ENCODE measurements at places on chromosomes 16 and 17.

DNA sequence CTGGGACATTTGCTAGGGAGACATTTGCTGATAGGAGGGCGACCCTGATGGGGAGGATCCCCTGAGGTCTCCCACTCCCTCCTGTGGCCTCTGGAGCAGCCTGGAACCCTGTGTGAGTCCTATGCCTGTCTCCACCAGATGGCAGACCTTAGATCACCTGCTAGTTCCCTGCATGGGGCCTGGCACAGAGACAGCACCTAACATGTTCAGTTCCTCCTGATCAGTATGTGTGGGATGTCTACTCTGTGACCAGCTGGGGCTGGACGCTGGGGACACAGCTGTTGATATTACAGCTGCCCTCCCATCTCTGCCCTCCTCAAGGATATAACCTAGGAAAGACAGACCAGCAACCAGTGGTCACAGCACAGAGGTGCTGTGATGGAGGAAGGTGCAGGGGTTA lies 1.1 kb upstream of the ADCY7 start:
- no peak for DNase-seq

- no peak for DNase-seq
Measured at GRCh38 chr16:23020084-23020483, 129.2 kb downstream of the USP31 start.

- peak; percentile 16 for DNase-seq
Measured at GRCh38 chr17:63774969-63775265, 947 bp downstream of the DDX42 start.

DNA sequence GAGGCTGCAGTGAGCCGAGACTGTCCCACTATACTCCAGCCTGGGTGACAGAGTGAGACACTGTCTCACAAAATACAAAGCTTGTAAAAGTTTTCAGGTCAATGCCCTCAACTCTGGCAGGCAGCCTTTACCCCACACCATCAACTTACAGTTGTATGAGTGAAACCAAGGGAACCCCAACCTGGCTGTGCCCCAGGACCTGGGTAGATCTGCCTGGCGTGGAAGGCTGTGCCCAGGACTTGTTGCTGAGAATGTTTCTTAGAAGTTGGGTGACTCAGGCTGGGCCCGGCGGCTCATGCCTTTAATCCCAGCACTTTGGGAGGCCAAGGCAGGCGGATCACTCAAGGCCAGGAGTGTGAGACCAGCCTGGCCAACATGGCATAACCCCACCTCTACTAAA lies 7.8 kb downstream of the CES3 start:
- no peak for DNase-seq

- DNase-seq, result no peak
Measured at GRCh38 chr16:67518676-67519075, 10.0 kb upstream of the RIPOR1 start.

DNA sequence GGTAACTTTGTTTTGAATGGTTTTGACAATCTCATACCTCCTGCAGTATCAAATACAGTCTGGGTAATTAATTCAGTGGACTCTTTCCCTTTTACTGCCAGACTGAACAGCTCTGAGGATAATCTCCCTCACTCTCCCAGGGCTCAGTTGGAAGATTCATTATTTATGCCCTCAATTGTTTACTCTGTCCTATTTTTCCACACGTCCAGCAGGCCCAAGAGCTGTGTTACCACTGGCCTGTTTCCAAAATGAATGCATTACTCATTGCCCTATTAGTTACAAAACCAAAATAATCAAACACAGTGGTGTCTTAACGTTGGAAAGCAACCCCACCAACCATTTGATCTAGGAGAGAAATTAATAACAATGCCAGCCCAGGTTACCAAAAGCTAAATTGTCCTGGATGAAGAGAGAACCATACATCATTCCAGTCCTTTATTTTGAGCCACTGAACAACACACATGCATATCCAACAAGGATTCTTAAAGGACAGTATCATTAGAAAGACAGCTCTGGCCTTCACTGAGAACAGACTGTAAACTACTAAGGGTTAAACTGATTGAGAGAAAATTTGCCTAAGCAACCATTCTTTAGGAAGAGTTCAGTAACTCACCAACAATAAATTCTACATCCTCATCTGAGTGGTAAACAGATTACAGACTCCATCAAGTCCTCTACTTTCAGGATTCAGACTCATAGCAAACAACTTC lies 34.5 kb downstream of the FAM222B start:
- no peak for DNase-seq
